ENCODE measurements at places on chromosomes 11 and 22. TPM values are rescaled to one million over a fixed set of nuclear protein-coding genes. Genes with fewer than 3 reads are reported as not detected.

DNA sequence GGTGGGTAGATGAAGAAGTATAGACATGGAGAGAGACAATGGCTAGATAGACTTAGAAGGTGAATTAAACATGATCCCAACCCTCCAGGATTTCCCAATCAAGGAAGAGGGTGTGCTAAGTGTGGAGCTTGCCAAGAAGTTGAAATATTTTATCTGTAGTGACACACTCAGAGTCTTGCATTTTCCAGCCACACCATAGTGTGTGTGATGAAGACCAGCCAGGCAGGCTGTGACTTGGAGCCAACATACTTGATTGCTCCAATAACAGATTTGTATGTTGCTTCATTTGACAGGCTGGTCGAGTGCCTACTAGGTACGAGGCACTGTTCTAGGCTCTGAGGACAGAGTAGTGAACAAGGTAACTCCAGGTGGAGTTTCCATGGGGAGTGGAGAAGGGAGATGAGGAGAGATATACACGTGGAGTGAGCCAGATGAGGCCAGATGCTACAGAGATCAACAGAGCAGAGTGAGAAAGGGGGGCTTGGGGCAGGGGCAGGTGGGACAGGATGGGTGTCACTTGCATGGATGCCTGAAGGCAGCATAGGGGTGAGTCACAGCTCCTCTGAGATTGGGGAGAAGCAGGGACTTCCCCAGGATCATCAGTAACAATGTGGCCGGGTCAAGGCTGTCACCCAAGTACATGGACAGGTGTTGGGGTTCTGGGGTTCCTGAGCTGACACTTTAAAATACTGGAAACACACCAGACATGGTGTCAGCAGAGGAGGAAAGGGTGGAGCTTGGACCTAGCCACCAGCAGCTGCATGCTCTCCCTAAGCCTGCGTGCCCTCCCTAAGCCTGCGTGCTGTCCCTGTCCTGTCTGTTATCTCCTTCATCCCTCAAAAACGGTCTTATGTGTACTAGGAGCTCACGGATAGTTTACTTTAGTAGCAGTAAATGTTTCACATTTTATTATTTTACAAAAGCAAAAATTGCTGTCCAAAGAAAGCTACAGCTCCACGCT is 23.6 kb downstream of the PDGFB start:
- DNase-seq = peak; percentile 79

DNA sequence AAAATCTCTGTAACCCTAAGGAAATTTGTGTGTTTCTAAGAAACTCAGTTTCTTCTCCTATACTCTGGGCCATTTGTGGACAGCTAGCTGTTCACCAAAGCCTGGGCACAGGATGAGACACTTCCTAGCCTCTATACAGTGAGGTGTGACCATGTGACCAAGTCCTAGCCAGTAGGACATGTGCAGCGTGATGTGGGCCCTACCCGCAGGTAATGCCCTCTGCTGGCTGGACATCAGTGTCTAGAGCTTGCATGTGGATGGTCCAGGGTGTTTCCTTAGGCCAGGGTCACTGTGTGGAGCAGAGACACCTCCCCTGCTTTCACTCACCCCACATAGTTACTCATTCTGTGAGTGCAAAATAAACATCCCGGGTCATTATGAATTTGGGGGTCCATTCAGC is 100.5 kb downstream of the LARGE1 start:
- no peak for DNase-seq

Gene MMP27
- 1.7 TPM for total RNA-seq

DNA sequence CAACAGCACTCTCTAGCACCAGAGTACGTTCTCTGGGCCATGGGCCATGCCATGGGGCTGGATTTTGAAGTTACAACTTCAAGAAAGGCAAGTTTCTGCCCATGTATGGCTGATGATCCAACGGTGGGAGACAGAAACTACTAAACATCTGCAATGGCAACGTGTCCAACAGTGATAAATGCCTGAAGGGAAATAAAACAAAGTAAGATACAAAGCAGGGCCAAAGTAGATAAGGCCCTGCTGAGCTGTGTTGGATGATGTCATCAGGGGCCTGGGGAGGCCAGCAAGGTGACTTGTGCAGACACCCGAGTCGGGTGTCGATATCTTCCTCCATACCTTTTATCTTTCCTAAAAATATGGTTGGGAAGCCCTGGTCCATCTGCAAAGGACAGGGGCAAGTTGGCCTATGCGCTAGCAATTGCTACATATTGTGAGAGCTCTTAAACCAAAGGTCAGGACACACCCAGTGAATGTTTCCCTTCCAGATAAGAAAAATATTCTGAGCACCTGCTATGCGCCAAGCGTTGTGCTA is 487.2 kb downstream of the MN1 start:
- no peak for DNase-seq

- peak; percentile 63 for DNase-seq
Observed at GRCh38 chr22:47094861-47095330, 332.4 kb downstream of the TBC1D22A start.

Gene CRYAB
- total RNA-seq = 130 TPM

DNA sequence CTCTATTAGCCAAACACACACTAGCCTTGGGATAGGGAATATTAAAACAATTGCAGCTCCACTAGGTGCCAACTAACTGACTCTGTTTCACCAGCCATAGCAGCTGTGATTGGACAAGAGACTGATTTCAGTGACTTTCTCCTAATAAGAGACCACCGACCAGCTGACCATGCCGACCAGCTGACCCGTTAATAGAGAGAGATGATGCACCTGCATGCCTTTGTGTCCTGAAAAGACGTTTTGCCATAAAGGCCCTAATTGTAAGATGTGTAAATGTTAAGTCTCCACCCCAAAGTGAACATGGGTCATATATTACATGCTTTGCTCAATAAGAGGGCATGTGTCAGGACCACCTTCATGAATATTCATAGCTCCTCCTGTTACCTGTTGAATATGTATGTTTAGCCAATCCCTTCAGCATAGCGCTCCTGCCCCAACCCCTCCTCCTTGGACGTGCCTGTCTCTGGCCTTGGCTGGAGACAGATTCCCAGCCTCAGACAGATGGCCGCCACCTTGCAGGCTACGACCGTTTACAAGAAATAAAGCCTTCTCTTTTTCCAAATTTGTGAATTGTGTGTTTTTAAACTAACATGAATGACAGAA is 1.3 kb upstream of the NADSYN1 start:
- no peak for DNase-seq

DNA sequence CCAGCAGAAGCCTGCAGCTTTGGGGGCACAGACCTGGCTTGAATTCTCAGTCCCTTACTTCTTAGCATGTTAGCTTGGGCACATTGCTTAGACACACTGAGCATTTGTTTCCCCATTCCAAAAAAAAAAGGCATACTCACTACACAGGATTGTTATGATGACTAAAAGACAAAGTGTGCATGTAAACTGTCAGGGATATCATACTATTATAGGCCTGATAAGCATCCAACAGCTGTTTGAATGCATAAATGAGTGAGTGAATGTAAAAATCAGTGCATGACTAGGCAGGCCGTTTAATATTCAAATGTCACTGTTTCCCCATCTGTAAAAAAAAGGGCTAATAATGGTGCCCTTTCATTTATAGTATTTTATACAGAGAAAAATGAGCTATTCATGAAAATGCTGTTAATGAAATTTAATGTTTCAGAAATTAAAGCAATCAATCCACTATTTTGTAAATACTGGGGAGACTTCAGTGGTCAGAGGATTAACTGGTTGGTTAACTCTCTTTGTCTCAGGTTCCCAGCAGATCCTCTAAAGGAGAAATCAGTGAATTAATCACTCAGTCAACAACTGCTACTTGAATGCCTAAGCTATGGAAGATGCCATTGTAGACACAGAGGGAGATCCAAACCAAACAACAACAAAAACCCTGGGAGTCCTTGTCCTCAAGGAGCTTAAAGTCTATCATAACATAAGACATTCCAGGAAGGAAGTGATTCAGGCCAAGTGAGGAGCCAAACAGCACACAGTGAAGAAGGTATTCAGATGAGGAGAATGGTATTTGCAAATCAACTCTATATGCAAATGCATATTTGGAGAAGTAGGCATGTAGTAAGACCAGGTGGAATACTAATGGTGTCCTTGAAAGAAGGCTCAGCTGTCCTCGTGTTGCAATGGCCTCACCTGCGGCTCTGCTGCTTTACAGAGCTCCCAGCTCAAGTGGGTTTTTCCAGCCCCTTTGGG is 26.8 kb downstream of the BARX2 start:
- no peak for DNase-seq

- no peak for DNase-seq
Observed at GRCh38 chr11:106708348-106708747, 309.9 kb downstream of the GUCY1A2 start.

Gene RIMBP3C
- total RNA-seq = not detected

- no peak for DNase-seq
Observed at GRCh38 chr11:14424096-14424495, 65.1 kb upstream of the RRAS2 start.

DNA sequence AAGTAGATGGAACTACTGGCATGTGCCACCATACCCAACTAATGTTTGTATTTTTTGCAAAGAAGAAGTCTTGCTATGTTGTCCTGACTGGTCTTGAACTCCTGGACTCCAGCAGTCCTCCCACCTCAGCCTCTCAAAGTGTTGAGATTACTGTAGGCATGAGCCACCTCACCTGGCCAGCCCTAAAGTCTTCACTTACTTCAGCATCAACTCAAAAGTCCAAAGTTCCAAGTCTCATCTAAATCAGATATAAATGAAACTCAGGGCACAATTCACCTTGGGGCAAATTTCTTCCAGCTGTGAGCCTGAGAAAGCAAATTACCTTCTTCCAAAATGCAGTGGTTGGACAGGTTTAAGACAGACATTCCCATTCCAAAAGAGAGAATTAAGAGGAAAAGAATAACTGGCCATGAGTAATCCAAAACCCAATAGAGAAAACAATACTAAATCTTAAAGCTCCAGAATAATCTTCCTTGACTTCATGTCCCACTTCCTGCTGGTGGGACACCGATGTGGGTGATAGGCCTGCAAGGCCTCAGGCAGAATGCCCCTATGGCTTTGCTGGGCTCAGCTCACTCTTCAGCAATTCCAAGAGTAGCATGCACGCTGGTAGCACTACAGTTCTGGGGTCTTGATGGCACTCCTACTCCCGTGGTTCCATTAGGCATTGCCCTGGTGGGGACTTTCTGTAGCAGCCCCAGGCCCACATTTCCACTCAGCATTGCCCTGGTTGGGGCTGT is 50.3 kb downstream of the TUG1 start:
- peak; percentile 49 for DNase-seq

DNA sequence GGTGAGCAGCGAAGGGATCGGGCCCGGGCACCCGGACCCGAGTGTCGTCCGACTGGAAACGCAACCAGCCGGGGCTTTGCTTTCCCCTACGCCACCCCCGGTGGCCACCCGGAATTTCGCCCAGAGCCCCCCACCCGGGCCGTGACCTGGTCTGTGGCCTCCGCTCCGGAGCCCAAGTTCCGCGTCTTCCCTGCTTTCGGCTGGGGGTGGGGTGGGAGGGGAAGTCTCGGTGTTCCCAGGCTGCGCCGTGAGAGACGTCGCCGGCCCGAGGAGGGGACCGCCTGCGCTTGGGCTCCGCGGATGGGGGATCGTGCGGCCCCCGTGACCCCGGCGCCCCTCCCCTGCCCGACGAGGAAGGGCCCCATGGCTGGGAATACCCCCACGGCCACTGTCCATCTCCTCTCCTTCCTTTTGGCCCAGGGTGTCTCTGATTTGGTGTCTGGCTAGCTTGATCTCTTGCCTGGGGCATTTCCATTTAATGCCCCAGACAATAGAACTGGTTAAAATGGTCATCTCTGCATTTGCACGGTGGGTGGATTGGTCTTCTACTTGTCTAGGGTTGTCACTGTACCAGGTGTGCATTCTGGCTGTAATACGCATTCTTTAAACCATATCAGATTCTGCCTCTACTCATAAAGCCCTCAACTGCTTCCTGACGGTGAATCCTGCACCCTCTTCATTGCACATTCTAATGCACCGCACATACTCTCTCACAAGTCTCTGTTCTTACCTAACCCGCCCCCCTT is 789 bp downstream of the SIK2 start:
- DNase-seq = no peak

DNA sequence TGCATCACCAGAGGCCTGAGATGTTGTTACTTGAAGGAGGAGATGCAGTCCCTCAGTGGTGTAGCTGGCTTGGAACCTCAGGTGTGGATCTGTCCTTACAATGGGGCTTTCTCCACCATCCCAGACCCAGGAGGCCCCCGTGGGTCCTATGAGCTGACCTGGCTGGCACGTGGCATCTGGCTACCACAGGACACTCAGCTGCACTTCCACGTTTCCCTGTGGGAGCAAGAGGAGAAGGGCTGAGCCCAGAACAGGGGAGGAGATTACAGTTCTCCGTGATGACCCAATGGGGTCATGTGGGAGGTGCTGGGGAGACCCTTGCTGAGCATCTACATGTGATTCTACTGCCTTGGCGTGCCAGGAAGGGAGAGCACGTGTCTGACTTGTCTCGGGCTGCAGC is 1448.4 kb downstream of the TBC1D22A start:
- DNase-seq = no peak

GRCh38 chr11:130024361-130024760 is 21.7 kb upstream of the PRDM10 start:
- DNase-seq = no peak

GRCh38 chr22:22352371-22352999 is 107.9 kb downstream of the VPREB1 start:
- DNase-seq = no peak

Gene TIMM10B
- 28.0 TPM for total RNA-seq

GRCh38 chr11:70203751-70204465 is 812 bp downstream of the FADD start:
- DNase-seq = no peak

DNA sequence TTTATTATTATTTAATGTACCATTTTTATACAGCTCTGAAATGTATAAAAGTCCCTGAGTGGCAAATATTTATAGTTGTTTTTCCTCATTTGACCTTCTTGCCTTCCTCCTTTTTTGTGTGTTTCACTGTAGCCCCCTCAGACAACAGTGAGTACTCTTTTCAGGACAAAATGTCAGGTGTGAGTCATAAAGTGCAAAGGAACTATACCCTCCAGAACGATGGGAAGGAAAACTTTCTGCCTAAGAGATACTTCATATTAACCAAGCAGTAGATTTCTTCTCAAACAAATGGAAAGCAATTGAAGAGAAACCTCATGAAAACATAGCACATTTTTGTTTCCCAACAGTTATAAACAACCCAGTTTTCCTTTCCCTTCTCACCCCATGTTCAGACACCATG is 16.1 kb upstream of the MS4A7 start:
- DNase-seq = no peak

- DNase-seq = no peak
Observed at GRCh38 chr11:47489395-47489755, 40.4 kb upstream of the RAPSN start.
